Osteoblast (primary cell): ENCODE measurements at places on chromosomes 1 and 21. TPM values are rescaled to one million over a fixed set of nuclear protein-coding genes. Genes with fewer than 3 reads are reported as not detected.

The FAM131C gene
- total RNA-seq = 0.36 TPM in 1 of 2 replicates, not detected in the other

The SPRR2A gene
- not detected in 2 replicates for total RNA-seq

GRCh38 chr1:168333562-168334276 lies 53.0 kb downstream of the TBX19 start:
- no peak for DNase-seq
- H3K36me3 ChIP-seq = no peaks in the 10 kb centered on the region
- H3K4me3 ChIP-seq = no peak overlapping the region
- H3K4me1 ChIP-seq = no peaks in the 10 kb centered on the region
- peaks cover 6% of the 10 kb centered on the region for H3K27me3 ChIP-seq

DNA sequence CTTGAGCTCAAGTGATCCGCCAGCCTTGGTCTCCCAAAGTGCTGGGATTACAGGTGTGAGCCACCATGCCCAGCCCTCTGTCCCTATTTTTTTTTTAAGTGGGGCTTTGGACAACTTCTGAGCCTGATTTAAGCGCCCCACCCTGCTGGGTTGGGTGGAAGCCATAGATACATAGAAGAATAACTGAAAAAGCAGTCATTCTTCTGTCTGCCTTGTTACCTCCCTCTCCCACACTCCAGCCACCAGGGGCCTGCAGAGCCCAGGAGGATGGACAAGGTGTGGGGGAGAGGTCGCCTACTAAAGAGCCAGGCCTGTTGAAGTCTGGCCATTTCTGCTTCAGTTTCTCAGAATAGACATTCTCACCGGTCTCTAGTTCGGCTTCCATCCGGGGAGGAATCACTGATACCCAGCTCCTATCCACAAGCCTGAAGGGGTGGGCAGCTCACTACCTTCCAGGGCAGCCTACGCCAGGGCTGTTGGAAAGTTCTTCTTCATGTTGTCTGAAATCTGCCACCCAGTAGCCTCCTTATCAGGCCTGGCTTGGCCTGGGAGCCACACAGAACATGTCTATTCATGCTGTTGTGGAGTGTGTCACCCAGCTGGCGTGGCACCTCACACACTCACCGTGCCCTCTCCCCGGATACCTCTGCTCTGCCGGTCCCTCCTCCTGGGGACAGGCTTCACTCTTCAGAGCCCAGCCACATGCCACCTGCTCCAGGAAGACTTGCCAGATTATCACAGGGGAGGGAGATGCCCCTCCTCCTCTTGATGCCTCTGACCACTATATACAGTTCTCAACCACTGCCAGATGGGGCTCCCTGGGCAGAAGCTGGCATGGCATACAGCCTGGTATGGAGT lies 27.7 kb downstream of the KNCN start:
- H3K27me3 ChIP-seq = peaks cover 9% of the 10 kb centered on the region
- H3K4me1 ChIP-seq = peaks cover 29% of the 10 kb centered on the region
- no peak overlapping the region for H3K4me3 ChIP-seq
- DNase-seq = peak; percentile 58
- H3K36me3 ChIP-seq = no peaks in the 10 kb centered on the region

DNA sequence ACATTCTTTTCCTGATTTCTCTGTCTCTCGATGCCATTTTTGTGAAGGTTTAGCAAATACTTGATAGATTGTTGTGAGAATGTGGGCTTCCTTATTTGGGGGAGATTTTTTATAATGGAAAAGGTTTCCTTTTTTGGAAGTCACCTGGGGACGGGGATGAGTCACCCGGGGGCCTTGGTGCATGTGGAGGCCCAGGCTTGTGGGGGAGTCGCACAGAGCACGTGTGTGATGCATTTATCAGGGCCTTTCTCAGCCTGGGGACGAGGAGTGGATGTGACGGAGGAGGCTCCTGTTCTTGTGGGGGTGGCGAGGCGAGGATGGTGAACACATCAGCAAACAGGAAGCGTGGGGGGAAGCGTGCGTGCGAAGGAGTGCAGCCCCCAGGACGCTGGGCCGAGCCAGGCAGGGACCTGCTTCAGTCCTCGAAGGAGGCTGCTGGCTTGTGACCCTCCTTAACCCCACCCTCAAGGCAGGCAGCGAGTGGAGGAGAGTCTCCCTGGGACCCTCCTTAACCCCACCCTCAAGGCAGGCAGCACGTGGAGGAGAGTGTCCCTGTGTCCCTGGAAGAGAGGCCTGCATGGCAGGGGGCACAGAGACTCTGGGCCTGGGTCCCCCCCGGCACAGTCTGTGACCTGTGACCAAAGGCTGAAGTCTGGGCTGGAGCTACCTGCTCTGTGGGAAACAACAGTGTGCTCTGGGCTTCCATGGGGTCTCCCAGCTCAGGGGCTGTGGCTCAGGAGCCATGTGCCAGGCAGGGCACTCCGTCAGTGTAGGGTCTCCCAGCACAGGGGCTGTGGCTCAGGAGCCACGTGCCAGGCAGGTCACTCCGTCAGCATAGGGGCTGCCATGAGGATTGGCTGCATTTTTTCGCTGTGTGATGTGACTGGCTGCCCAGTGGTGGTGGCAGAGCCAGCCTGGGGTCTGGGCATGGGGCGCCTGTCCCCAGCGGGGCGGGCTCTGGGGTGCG lies 57.2 kb downstream of the AGPAT3 start:
- no peak overlapping the region for H3K27ac ChIP-seq
- DNase-seq = no peak
- H3K4me3 ChIP-seq = no peak overlapping the region
- H3K27me3 ChIP-seq = no peaks in the 10 kb centered on the region
- H3K4me1 ChIP-seq = peaks cover 6% of the 10 kb centered on the region

The KCNJ9 gene
- total RNA-seq = not detected in 2 replicates

The TPM3 gene
- 299 and 306 TPM in 2 replicates for total RNA-seq

- no peaks in the 10 kb centered on the region for H3K36me3 ChIP-seq
- no peak for DNase-seq
- H3K27ac ChIP-seq = no peak overlapping the region
Observed at GRCh38 chr1:66769512-66770229, 17.4 kb downstream of the DYNLT5 start.

The TMPRSS2 gene
- under 0.01 TPM in 1 of 2 replicates, not detected in the other for total RNA-seq

DNA sequence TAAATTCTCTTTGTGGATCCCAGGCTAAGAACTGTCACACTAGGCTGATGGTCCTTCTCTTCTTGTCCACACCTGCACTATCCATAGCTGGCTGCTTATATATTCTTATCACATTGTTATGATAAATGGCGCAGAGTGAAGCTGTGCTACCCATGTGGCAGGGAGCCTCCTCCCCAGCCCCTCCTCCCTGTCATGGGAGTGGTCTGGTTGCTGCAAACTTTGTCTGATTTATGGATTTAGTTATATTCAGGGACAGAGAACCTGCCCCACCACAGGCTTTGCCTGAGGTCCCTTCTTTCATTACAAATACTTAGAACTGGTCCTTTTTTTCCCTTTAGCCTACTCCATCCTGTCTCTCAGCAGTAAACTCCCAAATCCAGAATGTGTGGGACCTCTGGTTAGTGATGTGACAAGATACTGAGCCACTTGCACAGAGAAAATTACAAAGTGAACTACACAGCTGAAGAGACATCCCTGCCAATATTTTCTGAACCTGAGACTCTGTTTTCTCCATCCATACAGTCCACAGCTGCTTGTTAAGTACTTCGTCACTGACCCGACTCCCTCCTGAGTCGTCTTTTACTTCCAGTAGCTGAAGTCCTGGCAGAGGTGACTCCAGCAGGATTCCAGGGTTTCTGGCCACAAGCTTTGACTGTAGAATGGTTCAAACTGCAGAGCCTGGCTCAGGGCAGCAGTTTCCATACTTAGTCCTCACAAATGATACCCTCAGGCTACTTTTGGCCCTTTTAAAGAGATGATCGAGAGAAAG lies 37.6 kb downstream of the PTGFRN start:
- DNase-seq = no peak
- no peaks in the 10 kb centered on the region for H3K27me3 ChIP-seq
- no peaks in the 10 kb centered on the region for H3K36me3 ChIP-seq
- H3K4me1 ChIP-seq = no peaks in the 10 kb centered on the region
- H3K4me3 ChIP-seq = no peak overlapping the region

- no peak overlapping the region for H3K4me3 ChIP-seq
- peak; percentile 80 for DNase-seq
- no peaks in the 10 kb centered on the region for H3K36me3 ChIP-seq
- H3K4me1 ChIP-seq = no peaks in the 10 kb centered on the region
- peaks cover 38% of the 10 kb centered on the region for H3K27me3 ChIP-seq
Observed at GRCh38 chr1:11354893-11355553, 82.0 kb downstream of the UBIAD1 start.

DNA sequence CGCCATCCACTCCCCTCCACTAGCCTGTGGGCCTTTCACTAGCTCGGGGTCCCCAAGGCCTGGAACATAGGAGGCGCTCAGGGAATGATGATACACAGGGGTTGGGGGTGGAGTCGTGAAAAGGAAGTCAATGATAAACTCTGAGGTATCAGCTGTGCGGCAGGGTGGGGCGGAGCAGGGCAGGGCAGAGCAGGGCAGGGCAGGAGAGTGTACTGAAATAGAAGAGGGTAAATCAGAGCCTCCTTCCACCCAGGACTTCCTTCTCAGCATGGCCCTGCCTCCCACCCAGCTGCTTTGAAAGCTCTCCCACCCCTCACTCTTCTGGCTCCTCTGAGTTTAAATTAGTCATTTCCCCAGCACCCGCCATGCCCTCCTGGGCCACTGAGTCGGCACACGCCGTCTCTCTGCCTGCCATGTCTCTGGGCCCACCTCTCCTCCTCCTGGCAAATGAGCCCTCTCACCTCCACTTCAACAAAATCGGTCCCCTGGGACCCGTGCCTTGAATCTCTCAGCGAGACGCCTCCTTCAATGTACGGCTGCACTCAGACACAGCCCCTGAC lies 16.9 kb downstream of the CAPZB start:
- H3K27ac ChIP-seq = peak overlapping the region; percentile 3
- H3K27me3 ChIP-seq = no peaks in the 10 kb centered on the region
- no peak overlapping the region for H3K4me3 ChIP-seq
- peaks cover 24% of the 10 kb centered on the region for H3K4me1 ChIP-seq

The FAM78B gene
- total RNA-seq = 0.29 and 0.36 TPM in 2 replicates

The ZSWIM5 gene
- 0.36 and 0.59 TPM in 2 replicates for total RNA-seq

The GCSAML gene
- total RNA-seq = not detected in 2 replicates

- DNase-seq = no peak
- H3K4me3 ChIP-seq = no peak overlapping the region
- no peaks in the 10 kb centered on the region for H3K27me3 ChIP-seq
- no peaks in the 10 kb centered on the region for H3K4me1 ChIP-seq
- no peak overlapping the region for H3K27ac ChIP-seq
Observed at GRCh38 chr1:36743286-36744005, 260.7 kb upstream of the CSF3R start.

The WNT4 gene
- total RNA-seq = under 0.01 TPM in 1 of 2 replicates, not detected in the other

The SLC1A7 gene
- under 0.01 and 0.36 TPM in 2 replicates for total RNA-seq

The LIN9 gene
- total RNA-seq = 2.5 and 3.2 TPM in 2 replicates

DNA sequence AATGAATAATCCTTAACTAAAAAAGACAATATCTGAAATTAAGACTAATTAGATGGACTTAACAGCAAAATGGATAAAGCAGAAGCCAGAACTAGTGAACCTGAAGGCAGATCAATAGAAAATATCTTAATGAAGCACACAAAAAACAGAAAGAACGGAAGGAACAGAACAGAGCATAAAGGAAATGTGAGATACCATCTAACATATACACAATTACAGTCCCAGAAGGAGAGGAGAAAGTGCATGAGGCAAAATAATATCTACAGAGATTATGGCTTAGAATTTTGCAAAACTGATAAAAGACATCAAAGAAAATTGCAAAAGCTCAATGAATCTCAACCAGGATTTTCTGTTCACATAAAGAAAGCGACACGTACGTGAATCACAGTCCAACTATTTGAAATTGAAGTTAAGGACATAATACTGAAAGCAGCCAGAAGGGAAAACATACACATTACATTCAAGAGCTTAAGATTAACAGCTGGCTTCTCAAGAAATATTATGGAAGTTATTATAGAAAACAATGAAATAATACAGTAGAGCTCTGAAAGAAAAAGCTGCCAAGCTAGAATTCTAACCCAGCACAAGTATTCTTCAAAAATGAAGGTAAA lies 182.0 kb downstream of the CDC42BPA start:
- no peaks in the 10 kb centered on the region for H3K36me3 ChIP-seq
- no peak overlapping the region for H3K4me3 ChIP-seq
- no peak overlapping the region for H3K27ac ChIP-seq
- DNase-seq = peak; percentile 65

DNA sequence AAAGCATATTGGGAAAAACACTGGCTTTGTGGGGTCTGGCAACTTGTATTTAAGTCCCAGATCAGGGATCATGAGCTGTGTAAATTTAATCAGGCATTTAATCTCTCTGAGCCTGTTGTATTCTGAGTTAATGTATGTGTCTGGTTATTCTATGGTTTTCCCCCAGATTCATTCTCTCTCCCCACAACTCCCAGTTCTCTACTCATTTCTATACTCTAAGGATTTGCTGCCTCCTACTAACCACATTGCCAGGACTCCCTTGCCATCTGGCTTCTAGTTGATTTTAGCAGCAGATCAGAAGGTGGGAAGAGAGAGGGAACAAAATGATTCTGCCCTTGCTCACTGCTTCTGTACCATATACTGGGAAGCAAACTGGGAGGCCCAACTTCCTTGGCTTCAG lies 31.4 kb upstream of the S1PR1 start:
- H3K27ac ChIP-seq = no peak overlapping the region
- H3K4me3 ChIP-seq = no peak overlapping the region
- no peak for DNase-seq
- no peaks in the 10 kb centered on the region for H3K36me3 ChIP-seq

The KCNAB2 gene
- total RNA-seq = 5.0 and 5.8 TPM in 2 replicates

- H3K27ac ChIP-seq = peak overlapping the region; percentile 96
- no peaks in the 10 kb centered on the region for H3K27me3 ChIP-seq
- peaks cover 95% of the 10 kb centered on the region for H3K4me1 ChIP-seq
- no peak for DNase-seq
Observed at GRCh38 chr1:33338440-33339211, 17.7 kb upstream of the A3GALT2 start.

- H3K4me1 ChIP-seq = no peaks in the 10 kb centered on the region
- no peak overlapping the region for H3K4me3 ChIP-seq
- H3K36me3 ChIP-seq = no peaks in the 10 kb centered on the region
- H3K27ac ChIP-seq = no peak overlapping the region
- peaks cover 12% of the 10 kb centered on the region for H3K27me3 ChIP-seq
Observed at GRCh38 chr1:29744684-29745490, 508.6 kb downstream of the PTPRU start.

- no peaks in the 10 kb centered on the region for H3K27me3 ChIP-seq
- no peaks in the 10 kb centered on the region for H3K36me3 ChIP-seq
- no peak overlapping the region for H3K4me3 ChIP-seq
- no peak for DNase-seq
- no peaks in the 10 kb centered on the region for H3K4me1 ChIP-seq
Observed at GRCh38 chr1:29532285-29532684, 296.0 kb downstream of the PTPRU start.

GRCh38 chr1:100862591-100862990 lies 32.1 kb downstream of the EXTL2 start:
- peak overlapping the region; percentile 93 for H3K27ac ChIP-seq
- DNase-seq = peak; percentile 57
- H3K36me3 ChIP-seq = no peaks in the 10 kb centered on the region
- H3K4me1 ChIP-seq = peaks cover 42% of the 10 kb centered on the region
- H3K27me3 ChIP-seq = no peaks in the 10 kb centered on the region

- no peak overlapping the region for H3K27ac ChIP-seq
- H3K4me1 ChIP-seq = no peaks in the 10 kb centered on the region
- no peak overlapping the region for H3K4me3 ChIP-seq
- no peaks in the 10 kb centered on the region for H3K27me3 ChIP-seq
- no peak for DNase-seq
Observed at GRCh38 chr21:35359076-35359475, 310.0 kb upstream of the RUNX1 start.
